ENCODE measurements at places on chromosomes 2 and 18.

DNA sequence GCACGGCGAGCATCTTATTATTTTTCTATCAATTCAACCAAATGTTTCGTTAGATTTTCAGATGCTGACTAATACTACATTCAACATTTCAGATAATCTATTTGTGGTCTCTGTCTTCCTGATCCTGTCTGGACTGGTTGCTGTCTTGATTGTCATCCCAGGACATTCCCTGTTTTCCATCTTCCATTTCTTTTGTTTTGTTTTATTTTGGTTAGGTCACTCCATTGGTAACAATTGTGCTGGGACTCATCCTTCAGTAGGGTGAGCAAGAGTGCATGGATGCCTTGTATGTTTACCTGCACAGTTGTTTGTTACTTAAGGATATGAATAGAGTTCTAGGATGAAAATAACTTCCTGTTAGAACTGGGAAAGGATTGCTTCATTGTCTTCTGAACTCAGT is 55.9 kb upstream of the ACYP2 start:
- DNase-seq, result no peak

DNA sequence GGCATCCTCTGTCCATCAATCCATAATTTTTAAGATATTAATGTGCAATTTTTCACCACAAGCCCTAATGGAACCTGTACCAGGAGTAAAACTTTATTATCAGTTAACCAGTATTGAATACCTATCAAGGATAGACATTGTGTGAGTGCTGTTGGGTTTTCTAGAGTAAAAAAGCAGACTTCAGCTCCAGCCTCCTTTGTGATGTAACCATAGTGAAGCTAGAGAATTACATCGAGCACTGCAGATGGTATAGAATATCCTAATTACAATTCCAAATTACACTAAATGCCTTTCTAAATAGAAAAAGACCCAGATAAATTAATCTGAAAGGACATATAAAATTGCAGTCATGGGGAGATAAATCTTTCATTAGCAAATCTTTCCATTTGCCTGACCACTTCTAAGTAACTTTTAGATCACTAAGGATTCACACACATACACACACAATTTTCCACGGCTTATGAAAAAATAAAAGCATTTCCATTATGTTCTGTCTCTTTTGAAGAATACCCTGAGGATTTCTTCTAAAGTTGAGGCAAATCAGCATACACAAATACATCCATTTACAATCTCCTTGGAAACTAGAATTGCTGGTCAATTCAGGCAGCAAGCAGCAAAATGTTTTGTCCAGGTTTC is 117.1 kb upstream of the TANK start:
- DNase-seq, result peak; percentile 29

DNA sequence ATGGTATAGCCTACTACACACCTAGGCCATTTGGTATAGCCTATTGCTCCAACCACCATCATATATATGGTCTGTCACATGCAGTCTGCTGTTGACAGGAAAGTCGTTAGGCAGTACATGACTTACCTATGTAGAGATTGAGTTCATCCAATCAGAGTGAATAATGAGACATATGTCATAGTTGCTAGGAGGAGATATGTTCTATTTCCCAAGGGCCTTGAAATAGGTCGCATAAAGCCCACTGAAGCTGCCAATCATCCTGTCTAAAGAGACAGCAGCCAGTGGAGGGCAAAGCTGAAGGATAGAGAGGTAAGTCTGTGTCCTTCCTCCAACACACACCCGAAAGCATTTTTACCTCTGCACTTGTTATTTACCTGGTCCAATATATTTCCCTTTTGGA is 263.4 kb downstream of the PTPRM start:
- peak; percentile 10 for DNase-seq

GRCh38 chr2:73685764-73686438 is 43.7 kb upstream of the NAT8 start:
- no peak for DNase-seq

DNA sequence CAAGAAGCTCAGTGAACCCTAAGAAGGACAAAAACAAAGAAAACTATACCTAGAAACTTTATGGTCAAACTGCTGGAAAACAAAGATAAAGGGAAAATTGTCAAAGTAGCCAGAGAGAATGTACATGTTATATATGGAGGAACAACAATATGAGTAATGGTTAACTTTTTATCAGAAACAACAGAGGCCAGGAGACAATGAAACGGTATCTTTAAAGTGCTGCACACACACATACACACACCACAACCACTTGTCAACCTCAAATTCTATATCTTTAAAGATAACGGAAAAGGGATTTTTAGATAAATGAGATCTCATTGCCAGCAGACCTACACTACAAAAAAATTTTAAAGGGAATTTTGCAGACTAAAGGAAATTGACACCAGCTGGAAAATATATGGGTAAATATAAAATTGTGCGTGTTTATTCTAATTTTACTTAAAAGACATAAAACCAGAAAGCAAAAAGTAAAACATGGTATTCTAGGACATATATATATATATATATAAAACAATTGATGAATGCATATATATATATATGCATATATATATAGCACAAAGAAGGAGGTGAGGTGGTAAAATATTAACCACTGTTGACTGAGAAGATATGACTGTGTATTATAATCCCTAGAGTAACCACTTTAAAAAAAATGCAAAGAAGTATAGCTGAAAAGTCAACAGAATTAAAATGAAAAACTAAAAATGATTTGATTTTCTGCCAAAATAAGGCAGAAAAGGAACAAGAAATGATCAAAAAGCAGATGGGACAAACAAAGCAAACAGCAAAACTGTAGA is 172.0 kb downstream of the SRBD1 start:
- no peak for DNase-seq

GRCh38 chr2:38654528-38655381 is 11.2 kb upstream of the GALM start:
- DNase-seq, result no peak
